Kidney glomerular epithelial cell (primary cell): ENCODE measurements at places on chromosomes 2 and 18.

GRCh38 chr18:56934131-56934530, 212.8 kb upstream of the BOD1L2 start:
- no peak for DNase-seq

DNA sequence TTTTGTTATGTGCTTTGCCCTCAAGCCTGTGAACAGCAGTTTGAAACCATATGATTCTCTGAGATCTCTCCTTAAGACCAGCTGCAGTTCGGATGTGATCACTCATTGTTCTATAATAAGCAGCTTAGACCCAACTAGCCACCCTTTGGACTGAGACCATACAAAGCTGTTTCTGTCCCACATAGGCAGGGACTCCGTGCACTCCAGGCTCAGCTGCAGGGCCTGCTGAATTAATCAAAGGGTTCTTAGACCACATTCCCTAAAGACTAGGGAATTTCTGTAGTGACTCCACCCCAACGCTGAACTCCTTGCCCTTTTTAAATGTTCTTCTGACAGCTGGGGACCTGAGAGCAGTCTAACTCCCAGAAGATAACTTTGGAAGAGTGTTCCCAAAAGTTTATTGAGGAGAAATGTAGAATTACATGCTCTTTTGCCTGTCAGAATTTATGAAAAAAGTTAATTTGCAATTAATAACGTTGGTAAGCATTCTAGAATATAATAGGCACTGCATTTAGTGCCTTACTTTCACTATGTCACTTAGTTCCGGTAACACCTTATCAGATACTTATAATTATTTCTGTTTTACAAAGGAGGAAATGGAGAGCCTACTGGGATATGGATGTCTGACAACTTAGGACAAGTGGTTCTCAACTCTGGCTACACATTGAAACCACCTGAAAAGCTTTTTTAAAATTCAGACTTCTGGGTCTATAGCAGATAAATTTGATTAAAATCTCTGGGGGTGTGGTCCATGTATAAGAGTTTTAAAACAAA, 42.3 kb downstream of the GULP1 start:
- DNase-seq = no peak

DNA sequence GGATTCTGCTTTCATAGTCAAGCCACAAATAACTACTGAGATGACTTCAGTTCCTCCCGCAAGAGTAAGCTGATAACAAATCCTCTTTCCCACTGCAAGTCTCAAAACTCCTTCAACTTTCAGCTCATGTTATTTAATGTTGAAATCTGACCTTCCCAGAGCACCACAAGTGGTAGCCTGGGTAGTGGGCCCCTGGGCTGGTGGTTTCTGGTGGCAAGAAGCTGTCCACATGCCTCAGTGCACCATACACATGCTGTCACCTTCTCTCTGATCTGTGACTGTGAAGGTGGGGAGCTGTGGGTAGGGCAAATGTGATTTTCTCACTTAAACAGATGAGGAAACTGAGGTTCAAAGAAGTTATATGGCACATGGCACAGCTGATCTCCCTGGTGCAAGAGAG, 246.1 kb upstream of the EPAS1 start:
- DNase-seq = no peak

DNA sequence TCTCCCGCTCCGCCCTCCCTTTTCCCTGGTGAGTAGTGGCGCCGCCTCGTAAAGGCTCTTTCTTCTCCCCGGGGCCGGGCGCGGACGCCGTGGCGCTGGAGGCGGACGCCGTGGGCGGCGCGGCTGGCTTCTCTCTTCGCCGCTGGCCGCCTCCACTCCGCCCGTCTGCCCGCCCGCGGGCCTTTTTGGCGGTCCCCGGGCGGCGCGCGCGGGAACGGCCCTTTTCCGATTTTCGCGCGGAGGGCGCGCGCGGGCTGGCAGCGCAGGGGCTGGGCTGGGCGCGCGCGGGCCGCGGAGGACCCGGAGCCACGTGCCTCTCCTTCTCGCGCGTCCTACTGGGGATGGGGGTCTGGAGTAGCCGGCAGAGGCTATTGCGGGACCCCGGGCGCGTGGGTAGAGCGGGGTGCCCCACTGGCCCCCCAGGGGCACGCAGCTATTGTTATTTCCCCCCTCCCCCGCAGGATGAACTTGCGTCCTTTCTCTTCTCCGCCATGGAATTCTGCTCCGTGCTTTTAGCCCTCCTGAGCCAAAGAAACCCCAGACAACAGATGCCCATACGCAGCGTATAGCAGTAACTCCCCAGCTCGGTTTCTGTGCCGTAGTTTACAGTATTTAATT, 472 bp downstream of the SLC20A1 start:
- DNase-seq = no peak

GRCh38 chr2:85695121-85695520, 963 bp downstream of the GNLY start:
- no peak for DNase-seq

GRCh38 chr2:12282780-12283695, 433.7 kb upstream of the TRIB2 start:
- DNase-seq = no peak

DNA sequence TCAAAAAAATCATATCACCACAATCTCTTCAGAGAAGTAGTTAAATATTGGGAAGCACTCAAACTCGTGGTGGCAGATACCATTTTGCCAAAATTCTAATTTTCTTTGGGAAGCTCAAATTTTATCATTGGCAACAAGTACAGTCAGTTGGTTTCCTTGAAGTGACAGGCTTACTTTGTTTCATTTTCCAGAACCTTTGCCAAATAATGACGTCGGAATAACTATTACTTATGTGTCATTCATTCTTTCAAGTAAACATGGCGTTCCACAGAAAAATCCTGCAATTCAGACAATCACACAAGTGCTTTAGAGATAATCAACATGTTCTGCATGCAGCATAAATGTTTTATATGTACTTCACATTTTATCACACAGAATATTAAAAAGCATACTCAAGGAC, 5.4 kb downstream of the TTLL4 start:
- no peak for DNase-seq

- DNase-seq = no peak
Measured at GRCh38 chr2:63053889-63054602, 3.4 kb downstream of the OTX1 start.

DNA sequence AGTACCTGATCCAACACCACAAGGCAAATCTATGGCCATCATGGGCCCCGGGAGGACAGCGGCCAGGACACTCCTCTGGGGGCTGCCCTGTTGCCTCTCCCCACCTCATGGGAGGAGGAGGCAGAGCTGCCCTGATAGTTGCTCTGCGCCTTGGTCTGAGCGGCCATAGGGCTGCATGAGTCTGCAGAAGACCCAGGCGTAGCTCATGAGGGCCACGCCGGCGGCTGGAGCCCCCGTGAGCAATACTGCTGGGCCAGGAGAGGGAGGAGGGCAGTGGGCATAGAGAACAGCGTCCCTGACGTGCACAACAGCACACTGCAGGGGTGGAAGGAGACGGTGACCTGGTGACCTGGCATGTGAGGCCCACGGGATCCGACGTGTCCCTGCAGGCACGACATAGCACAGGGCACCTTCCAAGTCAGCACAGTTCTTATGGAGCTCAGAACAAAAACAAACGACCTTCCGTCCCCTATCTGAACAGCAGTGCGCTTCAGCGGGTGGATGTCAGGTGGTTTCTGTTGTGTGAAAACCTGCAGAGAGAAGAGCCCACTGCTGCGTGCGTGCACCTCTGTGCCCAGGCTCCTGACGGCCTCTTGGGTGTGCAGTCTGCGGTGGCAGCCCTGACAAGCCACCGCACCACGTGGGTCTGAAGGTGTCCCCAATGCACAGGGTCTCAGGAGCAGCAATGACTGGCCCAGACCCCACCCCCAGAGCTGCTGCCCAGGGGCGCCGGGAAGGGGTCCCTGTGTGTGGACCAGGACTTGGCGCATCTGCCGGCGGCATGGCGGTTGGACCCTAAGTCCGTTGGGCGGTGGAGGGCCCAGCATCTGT, 13.0 kb downstream of the STK25 start:
- no peak for DNase-seq

DNA sequence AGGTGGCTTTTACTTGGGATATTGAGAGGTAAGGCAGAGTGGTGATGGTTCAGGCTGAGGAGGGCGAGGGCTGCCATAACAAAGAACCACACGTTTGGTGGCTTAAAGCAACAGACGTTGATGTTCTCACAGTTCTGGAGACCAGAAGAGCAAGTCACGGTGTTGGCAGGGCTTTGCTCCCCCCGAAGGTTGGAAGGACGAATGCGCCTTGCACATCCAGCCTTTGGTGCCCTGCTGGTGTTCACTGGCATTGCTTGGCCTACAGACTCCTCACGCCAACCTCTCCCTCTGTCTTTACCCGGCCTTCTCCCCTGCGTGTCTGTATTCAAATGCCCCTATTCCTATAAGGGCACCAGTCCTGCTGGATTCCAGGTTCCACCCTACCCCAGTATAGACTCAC, 125.4 kb downstream of the TPO start:
- DNase-seq = peak; percentile 15

GRCh38 chr2:239151201-239152131, 249.4 kb downstream of the HDAC4 start:
- no peak for DNase-seq

GRCh38 chr2:6233993-6234392, 541.8 kb downstream of the SOX11 start:
- DNase-seq = no peak

DNA sequence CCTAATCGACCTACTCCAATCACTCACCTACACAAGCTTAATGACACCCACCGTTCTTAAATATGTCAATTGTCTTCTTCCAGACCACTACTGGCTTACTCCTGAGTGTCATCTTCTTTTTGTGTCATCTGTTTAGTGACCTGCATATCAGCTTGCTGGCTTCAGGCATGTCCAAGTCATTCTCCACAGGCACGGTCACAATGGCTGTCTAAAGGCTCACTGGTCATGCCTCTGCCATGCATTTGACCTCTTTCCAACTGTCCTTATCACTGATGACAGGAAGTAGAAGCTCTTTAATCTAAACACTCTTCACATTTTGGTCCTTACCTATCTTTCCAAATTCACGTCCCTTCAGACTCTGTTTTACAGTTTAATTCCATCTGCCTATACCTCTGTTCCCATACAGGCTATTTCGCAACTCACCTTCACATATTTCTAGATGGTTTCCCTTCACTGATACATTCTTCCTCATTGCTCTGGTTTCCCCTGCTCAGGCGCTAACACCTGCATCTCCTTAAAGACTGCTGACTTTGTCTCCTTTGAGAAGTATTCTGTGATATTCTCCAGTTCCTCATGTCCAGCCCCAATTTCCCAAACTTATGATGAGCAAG, 217.5 kb downstream of the TRIB2 start:
- DNase-seq = no peak

GRCh38 chr2:98280376-98281102, 65.7 kb upstream of the CNGA3 start:
- peak; percentile 81 for DNase-seq

DNA sequence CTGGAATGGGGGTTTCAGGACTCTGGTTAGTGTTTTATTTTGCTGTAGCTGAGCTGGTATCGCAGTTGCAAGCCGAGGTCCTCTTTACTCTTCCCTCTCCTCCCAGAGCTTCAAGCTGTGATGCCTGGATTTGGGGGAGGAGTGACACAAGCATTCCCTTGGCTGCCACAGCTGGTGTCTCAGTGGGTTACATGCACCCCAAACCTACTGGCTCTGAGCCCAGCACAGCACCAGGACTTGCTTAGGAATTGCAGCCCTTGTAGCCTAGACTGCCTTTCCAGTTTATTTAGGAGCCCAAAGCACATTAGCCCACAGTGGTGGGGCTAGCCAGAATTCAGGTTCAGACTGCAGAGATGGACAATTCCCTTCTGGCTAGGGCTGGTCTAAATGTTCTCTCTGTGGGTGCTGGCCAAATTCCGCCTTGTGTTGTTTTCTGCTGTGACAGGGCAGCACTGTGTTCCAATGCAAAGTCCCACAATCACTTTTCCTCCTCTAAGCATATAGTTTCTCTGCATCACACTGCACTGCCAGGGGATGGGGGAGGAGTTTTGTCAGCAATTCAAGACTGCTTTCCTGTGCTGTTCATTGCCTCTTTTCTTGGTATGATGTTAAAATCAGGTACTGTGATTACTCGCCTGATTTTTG, 122.8 kb downstream of the SLC4A10 start:
- DNase-seq = no peak
